ENCODE measurements at places on chromosomes 4 and X.

- no peak for DNase-seq
Observed at GRCh38 chrX:82695066-82695465, 813.0 kb upstream of the POU3F4 start.

DNA sequence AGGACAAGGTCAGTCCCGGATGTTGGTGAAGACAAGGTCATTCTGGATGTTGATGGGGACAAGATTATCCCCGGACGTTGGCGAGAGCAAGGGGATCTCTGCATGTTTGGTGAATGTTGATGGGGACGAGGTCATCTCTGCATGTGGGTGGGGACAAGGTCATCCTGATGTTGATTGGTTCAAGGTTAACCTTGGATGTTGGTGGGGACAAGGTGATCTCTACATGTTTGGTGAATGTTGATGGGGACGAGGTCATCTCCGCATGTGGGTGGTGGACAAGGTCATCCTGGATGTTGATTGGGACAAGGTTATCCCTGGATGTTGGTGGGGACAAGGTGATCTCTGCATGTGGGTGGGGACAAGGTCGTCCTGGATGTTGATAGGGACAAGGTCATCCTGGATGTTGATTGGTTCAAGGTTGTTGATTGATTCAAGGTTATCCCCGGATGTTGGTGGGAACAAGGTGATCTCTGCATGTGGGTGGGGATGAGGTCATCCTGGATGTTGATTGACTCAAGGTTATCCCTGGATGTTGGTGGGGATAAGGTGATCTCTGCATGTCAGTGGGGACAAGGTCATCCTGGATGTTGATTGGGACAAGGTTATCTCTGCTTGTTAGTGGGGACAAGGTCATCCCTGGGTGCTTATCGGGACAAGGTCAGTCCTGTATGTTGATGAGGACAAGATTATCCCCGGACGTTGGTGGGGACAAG lies 28.8 kb upstream of the PLCXD1 start:
- no peak for DNase-seq

GRCh38 chrX:120213438-120214265 lies 37.0 kb upstream of the ZBTB33 start:
- peak; percentile 14 for DNase-seq

DNA sequence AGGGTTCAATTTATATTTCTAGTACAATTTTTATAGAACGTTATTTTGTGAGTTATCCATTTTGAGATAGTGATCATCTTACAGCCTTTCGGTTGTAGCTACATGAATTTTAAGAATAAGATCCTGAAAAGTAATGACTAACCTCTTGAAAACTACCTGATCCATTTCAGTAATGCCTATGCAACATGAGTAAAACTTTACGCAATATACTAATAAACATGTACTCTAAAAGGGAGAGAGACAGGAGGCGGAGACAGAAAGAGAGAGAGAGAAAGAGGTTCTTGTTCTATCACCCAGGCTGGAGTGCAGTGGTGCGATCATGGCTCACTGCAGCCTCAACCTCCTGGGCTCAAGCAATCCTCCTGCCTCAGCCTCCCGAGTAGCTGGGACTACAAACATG lies 816.1 kb downstream of the CCSER1 start:
- no peak for DNase-seq

- peak; percentile 32 for DNase-seq
Observed at GRCh38 chr4:174828845-174829701, at the start of gene GLRA3. Gene GLRA3 (minus strand): TSS chr4:174829247. CDS start chr4:174828811, 436 bp downstream.

- no peak for DNase-seq
Observed at GRCh38 chr4:87502580-87503238, 26.5 kb downstream of the SPARCL1 start.

- no peak for DNase-seq
Observed at GRCh38 chr4:108107729-108108382, 60.9 kb downstream of the LEF1 start.

- no peak for DNase-seq
Observed at GRCh38 chr4:185589067-185589836, 53.9 kb upstream of the PDLIM3 start.

GRCh38 chr4:56505269-56506130 lies at the start of gene ARL9:
Gene ARL9 (plus strand): TSS chr4:56505791. CDS start chr4:56505863, 72 bp downstream.
- DNase-seq = no peak

DNA sequence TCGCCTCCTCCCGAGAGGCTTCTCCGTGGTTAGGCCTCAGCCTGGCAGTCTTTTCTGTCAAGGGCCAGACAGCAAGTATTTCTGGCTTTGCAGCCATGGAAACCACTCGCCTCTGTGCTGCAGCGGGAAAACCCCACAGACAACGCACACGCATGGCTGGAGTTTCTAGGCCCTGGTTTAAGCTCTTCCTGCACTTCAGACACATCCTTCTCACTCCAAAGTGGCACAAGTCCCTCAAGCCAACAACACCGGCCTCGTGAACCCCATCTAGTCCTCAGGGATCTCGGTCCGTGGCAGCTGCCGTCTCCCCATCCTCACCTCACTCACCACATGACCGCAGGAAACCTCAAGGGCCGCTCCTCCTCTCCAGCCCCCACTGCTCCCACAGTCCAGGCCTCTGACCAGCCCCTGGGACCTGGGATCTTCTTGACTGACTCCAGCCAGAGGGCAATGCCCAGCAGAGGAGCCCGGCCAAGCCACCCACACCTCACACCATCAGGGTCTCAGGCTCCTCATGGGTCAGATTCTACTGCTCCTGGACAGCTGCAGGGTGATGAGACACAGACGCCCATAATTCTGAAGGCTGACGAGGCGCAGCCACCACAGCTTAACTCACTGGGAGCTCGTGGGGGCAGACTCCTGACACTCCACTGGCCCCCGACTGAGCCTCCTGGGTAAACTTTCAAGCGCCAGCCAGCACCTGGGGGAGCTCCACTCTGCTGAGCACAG lies 21.7 kb downstream of the LETM1 start:
- no peak for DNase-seq

GRCh38 chrX:129706400-129707072 lies 32.2 kb upstream of the XPNPEP2 start:
- DNase-seq = no peak

DNA sequence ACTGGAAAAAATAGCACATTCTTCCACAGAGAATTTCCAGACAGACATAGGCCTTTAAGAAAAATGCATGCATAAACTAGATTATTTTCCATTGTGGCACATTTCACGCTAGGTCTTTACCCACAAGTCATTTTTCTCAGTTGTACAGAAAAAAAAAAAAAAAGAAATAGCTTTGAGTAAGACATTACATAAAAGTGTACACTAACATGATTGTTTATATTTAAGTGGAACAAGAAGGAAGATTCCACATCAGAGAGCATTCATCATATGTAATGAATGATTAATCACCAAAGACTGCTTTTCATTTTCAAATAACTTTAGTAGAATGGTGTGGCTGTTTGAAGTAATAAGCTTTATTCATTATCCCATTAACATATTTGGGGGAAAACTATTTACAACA lies 1270.2 kb upstream of the AGA start:
- DNase-seq = no peak

DNA sequence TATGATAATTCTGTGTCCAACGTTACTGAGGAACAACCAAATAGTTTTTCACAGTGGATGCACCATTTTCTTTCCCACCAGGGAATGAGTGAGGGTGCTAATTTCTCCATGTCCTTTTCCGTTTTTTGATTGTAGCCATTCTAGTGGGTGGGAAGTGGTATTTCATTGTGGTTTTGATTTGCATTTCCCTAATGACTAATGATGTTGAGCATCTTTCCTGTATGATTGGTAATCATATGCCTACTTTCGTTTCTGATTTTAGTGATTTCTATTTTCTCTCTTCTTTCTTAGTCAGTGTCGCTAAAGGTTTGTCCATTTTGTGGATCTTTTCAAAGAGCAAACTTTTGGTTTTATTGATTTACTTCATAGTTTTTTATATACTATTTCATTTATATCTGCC lies 32.1 kb upstream of the TEX13D start:
- no peak for DNase-seq

DNA sequence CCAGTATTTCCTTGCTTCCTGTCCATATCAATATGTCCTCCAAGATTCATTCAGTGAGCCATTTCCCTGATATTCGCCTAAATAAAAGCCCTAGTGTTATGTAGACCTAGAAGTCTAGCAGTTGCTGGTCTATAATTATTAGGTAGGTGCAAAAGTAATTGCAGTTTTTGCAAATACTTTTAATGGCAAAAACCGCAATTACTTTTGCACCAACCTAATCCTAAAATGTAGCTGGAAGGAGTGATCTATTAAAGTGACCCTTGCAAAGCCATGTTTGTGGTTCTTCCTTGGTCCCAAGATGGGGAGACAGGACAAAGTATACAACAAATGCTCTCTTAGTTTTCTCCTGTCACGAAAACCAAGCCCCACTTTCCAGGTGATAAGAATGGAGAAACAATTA lies 193.0 kb downstream of the IDS start:
- DNase-seq = no peak

DNA sequence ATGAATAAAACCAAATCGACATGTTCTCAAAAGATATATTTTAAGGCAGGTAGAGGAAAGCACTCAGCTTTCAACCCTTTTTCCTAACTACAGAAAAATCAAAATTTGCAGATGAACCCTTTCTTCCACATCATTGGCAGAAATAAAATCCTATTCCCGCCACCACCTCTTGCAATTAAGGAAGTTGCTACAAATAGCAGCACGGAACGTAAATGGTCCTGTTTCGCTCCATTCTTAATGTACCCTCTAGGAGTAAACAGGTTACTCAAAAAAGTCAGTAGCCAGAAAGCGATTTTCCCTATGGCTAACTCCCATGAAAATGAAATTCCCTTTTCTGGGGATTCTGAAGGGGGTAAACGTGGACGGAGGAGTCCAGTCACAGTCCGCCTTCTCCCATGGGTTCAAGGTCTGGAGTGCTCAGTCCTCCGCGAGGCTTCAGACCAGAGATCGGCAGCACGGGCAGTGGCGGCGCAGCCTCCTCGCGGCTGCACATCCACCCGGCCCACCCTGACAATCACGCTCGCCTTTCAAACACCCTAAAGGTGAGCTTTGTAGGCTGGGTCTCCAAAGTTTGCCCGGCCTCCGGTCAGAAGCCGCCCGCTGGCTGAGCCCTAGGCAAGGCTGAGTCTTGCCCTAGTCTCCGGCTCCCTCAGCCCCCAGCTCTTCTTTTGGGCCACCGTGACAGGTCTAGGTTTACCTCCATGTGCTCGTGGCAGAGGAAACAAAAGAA lies 1.8 kb downstream of the ATP11C start:
- no peak for DNase-seq

- DNase-seq = no peak
Observed at GRCh38 chrX:103215425-103215991, 600 bp downstream of the BEX4 start.

- DNase-seq = no peak
Observed at GRCh38 chr4:158998624-158999023, 104.3 kb upstream of the RAPGEF2 start.

- DNase-seq = no peak
Observed at GRCh38 chr4:1582227-1582626, 101.9 kb downstream of the FAM53A start.

- DNase-seq = no peak
Observed at GRCh38 chr4:94342694-94343093, at the start of gene HPGDS. Gene HPGDS (minus strand): TSS chr4:94342836. CDS start chr4:94334629, 8,207 bp downstream.

DNA sequence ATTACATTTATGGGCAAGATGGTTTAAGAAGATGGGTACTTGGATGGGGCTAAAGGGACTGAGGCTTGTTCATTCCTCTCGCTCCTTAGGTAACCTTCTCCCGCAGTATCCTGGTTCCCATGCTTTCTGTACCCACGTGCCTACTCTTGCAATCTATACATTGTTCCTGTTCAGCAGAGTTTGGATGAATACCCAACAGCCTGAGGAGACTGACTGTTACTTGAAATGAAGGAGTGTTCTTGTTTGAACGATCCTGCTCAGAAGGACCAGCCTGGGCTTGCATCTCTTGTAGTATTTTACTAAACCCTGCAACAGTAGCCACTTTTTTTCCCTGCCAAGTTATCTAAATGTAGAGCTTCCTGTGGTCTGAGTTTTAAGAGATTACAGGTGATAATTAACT lies 33.7 kb upstream of the ADH6 start:
- no peak for DNase-seq

DNA sequence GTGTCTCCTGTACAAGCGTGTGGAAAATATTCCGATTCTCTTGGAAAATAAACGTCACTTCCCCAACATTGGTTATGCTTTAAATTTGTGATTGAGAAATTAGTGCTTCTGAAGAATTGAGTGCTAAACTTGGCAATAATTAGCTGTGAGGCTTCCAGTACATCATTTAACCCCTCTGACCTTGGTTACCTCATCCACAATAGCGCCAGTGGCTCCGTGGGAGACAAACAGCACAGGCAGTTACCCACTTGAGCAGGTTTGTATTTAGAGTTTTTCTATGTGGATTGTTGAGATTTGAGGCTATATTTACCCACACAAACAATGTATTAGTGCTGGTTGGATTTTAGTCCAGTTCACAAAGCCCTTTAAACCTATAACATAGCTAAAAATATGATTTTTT lies 476.5 kb downstream of the NKX6-1 start:
- no peak for DNase-seq

DNA sequence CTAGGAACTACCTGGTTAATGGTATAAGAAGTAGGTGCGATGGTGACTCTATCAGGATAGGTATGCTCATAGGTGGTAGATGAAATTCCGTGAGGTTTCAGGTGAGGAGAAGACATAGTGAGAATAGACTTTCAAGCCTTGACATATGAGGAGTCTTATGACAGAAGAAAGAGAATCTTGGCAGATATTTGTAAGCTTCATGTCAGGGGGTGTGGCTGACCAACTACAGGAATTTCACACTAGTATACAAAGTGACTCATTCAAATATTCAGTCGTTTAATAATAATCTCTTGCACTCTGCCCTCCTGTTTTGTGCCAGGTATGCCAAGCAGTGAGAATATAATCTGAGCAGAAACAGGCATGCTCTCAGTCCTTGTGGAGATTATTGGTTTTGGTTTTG lies 22.8 kb downstream of the PACRGL start:
- DNase-seq = no peak

DNA sequence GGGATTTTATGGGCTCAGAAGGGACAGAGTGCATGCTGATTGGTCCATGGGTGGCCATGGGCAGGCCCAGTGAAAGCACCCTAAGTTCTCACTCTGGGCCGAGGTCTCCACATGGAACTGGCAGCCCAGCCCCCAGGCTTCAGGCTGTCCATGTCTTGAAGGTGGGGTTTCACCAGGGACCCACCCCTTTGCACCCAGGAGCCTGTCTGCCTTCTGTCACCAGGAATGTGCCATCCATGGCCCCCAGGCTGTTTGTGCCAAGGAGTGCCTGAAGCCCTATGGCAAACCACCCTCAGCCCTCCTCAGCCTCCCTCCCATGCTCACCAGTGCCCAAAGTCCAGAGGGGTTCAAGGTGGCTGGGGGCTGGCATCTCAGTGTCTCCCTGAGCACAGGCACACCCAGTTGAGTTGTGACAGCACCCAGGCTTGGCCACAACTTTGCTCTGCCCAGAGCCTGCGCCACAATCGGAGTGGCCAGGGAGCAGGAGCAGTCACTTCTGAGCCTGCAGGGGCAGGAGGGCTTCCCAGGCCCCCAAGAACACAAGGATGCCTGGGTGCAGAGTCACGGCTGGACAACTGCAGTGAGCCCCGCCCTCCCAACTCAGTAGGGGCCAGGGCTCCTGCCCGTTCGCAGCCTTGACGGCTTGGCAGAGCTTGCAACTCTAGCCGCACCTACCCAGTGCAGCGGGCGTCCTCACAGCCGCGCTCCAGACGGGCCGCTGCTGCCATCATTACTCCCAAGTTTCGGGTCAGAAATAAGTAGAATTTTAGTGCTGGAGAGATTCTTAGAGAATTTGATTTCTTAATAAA lies 185.3 kb upstream of the NUDT6 start:
- DNase-seq = no peak

Measured in forelimb muscle (tissue), 1 donor.